ENCODE measurements at places on chromosomes 2 and 18.
A peak's percentile ranks its signal among the peaks of the same experiment; 100 is the strongest.

DNA sequence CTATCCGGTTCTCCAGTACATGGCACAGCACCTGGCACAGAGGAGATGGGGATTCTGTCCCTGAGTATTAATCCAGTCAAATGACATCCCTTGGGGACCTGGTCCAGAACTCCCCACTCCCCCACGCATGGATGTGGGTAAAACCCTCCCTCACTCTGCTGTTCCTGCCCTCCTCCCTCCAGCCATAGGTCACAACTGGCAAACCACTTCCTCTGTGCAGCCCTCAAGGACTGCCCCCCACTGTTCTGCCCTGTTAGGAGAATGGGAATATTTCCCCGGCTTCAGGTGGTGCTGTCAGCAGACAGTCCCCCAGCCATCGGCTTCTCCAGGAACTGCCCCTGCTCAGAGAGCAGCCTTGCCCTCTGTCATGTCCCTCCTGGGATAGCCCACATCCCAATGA lies 1.5 kb upstream of the TFCP2L1 start:
- DNase-seq = no peak

- DNase-seq = no peak
Observed at GRCh38 chr2:238528953-238529781, 102.4 kb downstream of the ASB1 start.

GRCh38 chr2:129229830-129230441 lies 749.5 kb upstream of the RAB6C start:
- DNase-seq = no peak

GRCh38 chr2:38155-38554 lies 8.2 kb downstream of the FAM110C start:
- DNase-seq = no peak

GRCh38 chr2:39837856-39838453 lies 58.9 kb upstream of the THUMPD2 start:
- DNase-seq = no peak

DNA sequence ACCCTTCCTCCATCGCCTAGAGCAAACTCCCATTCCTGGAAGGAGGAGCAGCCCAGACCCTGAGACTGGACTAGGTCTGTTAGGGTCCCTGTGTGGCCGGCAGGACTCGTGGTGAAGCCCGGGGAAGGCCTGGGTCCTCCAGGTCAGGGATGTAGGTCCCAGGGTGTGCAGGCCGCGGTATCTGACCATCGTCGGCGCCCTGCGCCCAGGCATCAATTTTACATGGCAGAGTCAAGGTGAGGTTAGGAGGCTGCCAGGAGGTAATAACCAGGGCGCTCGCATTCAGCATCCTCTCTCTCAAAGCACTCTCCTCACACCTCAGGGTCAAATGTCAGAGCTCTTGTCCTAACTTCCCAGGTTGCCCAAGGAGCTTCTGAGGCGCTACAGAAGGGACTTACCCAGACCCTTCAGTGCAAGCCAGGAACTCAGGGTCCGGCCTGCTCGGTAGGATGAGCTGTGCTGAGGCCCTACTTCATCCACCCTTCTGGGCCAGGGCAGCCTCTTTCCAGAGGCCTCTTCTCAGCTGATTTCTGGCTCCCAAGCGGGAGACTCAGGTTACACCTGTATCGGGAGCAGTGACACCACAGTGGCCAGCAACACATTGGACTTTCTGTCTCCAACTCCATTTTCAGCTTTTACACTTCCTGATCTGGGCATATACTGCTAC lies 628 bp downstream of the SH2D6 start:
- no peak for DNase-seq

DNA sequence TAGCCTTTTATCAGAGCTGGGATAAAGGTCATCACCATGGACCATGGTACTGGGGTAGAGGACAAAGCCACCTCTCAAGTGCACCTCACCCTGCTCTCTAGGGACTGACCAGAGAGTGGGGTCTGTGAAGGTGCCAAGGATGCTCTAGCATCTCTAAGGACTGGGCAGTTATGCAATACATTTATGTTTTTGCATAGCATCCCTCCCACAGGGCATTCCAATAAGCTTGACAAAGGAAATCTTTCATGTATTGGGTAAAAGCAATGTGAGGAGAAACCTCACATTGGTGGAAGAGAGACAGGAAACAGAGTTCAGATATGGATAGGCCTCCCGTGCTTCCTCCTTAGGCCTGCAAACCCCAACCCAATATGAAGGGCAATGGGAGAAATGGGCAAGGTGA lies 31.6 kb downstream of the STK39 start:
- DNase-seq = no peak

GRCh38 chr18:47585136-47585535 lies 333.7 kb upstream of the SKOR2 start:
- no peak for DNase-seq

DNA sequence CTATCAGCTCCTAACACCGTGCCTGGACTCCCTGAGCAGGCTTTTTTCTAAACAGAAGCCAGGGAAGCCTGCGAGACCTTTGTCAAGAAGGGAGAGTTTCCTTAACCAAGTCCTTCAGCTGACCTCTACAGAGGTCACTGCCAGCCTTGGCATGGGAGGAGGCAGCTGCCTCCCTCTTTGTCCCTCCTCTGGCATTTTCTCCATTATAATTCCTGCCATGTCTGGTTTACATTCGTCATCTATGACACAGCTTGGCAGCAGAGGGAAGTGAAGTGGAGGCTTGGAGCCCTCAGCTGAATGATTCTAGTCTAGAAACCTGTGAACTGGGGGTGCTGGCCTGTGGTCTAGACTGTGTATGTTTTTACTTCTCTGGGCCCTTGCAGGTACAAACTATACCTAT lies 22.5 kb downstream of the LIPG start:
- DNase-seq = peak; percentile 84

- no peak for DNase-seq
Observed at GRCh38 chr2:6934758-6935651, 17.8 kb downstream of the RNF144A start.

DNA sequence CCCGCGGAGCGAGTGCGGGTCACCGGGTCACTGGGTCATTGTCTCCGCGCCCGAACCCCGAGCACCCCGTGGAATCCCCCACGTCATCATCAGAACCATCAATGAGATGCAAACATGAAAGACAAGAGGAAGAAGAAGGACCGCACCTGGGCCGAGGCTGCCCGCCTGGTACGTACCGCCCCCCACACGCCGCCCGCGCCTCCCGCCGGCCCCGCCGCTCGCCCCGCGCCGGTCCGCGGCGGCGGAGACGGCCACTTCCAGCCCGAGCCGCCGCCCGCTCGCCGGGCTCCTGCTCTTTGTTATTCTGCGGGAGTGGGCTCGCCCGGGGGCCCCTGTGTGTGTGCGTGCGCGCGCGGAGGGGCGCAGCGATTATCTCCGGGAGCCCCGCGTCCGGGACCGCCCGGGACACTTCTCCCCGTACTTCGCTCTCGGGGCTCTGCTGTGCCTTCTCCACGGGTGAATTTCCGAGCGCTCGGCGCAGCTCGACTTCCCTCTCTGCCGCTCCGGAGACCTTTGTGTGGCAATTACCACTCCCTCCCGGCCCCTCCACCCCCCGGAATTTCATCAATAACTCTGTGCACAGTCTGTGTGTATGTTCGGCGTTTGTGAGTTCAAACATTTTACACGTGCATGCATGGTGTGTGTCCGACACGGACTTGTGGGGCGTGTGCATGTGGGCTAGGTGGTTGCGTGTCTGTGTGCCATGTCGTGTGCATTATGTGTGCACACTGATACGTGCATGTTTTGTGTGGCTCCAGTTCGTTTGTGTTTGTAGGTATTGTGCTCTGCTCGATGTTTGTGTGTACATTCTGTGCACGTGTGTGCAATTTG lies 714 bp downstream of the ASXL3 start:
- DNase-seq = peak; percentile 76

GRCh38 chr2:149388120-149388816 lies 57.9 kb downstream of the LYPD6 start:
- DNase-seq = no peak

GRCh38 chr2:106096299-106097037 lies 97.6 kb downstream of the UXS1 start:
- DNase-seq = no peak

DNA sequence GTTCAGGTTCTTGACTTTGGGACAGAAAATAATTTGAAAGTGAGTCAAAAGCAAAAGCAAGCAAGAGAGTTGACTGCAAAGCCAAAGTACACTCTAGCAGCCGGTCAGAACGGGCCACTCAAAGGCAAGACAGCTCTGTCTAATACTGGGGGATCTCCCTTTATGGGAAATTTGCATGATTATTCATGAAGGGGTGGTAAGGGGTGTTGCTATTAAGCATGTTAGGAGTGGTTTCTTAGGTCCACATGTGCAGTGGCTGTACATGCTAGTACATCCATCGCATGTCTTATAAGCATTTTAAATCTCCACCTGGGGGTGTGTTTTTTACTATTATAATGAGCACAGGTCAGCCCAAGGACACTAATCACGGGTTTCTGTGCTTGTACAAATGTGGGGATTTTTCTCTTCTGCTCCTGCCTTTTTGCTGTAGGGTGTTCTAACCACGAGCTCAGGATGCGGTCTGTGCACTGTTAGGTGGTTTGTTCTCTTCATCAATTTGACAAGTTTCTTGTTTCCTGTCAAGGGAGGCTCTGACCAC lies 60.2 kb upstream of the SPP2 start:
- DNase-seq = no peak

DNA sequence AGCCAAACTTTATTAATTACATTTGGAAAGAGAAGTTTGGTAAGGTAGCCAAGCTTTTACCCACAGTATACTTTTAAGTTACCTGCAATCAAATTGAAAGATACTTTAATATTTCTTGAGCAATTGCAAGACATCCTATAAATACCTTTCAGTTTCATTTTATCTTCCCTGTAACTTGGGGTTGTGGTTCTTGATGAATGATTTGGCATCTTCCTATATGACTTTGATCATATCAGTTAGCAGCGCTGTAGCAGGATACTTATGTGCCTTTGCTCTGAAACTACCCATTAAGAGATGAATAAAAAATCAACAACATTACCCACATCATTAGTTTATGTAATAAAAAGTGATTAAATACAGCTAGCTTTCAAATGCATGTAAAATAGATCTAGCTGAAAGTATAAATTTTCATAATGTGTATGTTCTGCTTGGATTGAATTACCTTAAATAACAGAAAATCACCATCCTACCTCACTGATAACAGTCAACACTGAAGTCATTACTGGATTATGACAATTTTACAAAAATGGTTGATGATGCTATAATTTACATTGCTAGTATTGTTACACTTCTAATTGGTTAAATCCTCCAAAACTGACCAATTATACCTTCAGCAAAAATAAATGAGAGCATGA lies 50.4 kb downstream of the MMADHC start:
- no peak for DNase-seq

DNA sequence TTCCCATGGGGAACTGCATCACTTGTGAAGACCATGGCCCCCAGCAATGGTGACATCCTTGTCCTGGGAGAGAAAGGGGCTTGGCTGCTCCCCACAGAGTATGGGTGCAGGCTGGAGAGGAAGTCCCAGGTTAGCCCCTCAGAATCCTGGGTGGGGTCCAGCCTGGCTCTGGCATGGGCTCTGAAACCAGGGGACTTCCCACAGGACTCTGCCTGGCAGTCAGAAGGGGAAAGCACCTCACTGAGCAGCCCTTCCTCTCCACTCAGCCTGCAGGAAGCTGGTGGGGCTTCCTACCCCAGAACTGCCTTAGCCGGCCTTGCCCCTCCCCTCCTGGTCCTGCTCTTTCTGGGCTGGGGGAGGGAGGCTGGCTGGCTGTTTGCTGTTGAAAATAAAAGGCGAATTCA lies 3.7 kb downstream of the NEURL3 start:
- DNase-seq = no peak

DNA sequence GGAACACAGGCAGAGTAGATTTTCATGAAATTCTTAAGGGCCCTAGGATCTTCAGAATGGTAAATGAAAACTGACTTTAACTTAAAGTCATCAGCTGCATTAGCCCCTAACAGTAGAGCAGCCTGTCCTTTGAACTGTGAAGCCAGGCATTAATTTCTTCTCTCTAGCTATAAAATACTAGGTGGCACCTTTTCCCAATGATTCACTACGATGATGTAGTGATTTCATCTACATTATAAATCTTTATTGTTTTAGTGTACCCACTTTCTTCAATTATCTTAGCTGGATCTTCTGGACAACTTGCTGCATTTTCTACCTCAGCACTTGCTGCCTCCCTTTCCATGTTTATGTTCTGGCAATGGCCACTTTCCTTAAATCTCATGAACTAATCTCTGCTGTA lies 290.5 kb downstream of the NOL4 start:
- DNase-seq = no peak

DNA sequence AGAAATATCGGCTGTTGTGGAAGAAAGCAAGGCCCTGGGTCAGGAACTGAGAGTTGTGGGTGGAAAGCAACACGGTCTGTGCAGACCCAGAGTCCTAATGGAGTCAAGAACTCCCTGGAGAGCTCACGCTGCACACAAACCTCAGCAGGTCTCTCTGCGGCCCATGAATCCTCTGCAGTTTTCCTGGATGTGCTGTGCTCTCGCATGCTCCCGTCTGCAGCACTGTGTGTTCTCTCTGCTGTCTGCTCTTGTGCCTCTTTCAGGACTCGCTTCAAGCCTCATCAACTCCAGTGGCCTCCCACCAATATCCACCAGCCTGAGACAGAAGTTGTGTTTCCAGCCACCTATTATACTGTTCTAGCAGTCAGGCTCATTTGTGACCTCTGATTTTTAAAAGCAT lies 24.3 kb downstream of the RNU4ATAC start:
- peak; percentile 52 for DNase-seq

- DNase-seq = no peak
Observed at GRCh38 chr2:135299165-135299564, 231.9 kb downstream of the ZRANB3 start.

DNA sequence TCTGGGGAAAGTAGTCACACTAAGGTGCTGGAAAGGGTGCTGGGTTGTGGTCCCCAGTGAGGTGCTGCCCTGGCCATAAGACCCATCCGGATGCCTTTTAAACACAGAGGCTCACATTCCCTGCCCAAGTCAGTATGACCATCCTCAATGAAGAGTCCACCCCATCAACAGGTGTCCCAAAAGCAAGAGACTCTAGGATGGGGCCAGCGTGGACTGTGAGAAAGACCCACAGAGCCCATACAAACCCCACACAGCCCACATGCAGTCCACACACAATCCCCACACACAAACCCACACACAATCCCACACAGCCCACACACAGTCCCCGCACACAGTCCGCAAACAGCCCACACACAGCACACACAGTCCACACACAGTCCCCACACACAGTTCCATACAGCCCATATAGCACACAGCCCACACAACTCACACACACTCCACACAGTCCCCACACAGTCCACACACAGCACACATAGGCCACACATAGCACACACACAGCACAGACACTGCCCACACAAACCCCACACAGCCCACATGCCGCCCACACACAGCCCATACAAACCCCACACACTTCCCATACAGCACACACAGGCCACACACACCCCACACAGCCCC lies 241.4 kb upstream of the SALL3 start:
- DNase-seq = no peak
